ENCODE measurements at places on chromosomes 7 and 10. TPM values are rescaled to one million over a fixed set of nuclear protein-coding genes. Genes with fewer than 3 reads are reported as not detected.

GPR141 gene
- 1.3 TPM for total RNA-seq

LEP gene
- not detected for total RNA-seq

CYP3A5 gene
- total RNA-seq: 200 TPM

PNLIPRP3 gene
- total RNA-seq: not detected

C7orf57 gene
- total RNA-seq: not detected

LIPM gene
- total RNA-seq: not detected

SFXN3 gene
- total RNA-seq: 39.8 TPM

VIPR2 gene
- total RNA-seq: 1.2 TPM

PTEN gene
- total RNA-seq: 62.9 TPM

HOXA2 gene
- 1.2 TPM for total RNA-seq

ACADSB gene
- total RNA-seq: 10.5 TPM

CALHM1 gene
- total RNA-seq: not detected

RARRES2 gene
- total RNA-seq: 33.5 TPM

RET gene
- not detected for total RNA-seq

OAT gene
- 243 TPM for total RNA-seq

CYTH3 gene
- 13.3 TPM for total RNA-seq

CHAT gene
- 8.7 TPM for total RNA-seq

CHPF2 gene
- 29.6 TPM for total RNA-seq

ADIRF gene
- total RNA-seq: 28.6 TPM

CDC14C gene
- total RNA-seq: not detected

UNC5B gene
- 5.5 TPM for total RNA-seq

TMEM209 gene
- total RNA-seq: 13.2 TPM

TSPAN13 gene
- total RNA-seq: 63.0 TPM

DNMBP gene
- 44.6 TPM for total RNA-seq

IRF5 gene
- 5.8 TPM for total RNA-seq

CTBP2 gene
- 80.5 TPM for total RNA-seq

TMEM270 gene
- total RNA-seq: not detected

TET1 gene
- total RNA-seq: 1.2 TPM

PLAC9 gene
- total RNA-seq: 37.4 TPM

PRRT4 gene
- total RNA-seq: not detected

RSPH10B2 gene
- not detected for total RNA-seq

ZNF727 gene
- not detected for total RNA-seq

ESYT2 gene
- 117 TPM for total RNA-seq

GGCT gene
- total RNA-seq: 18.3 TPM

COBL gene
- 18.7 TPM for total RNA-seq

EMX2 gene
- total RNA-seq: not detected

ARL3 gene
- total RNA-seq: 0.58 TPM

CACNB2 gene
- 11.7 TPM for total RNA-seq

DOCK4 gene
- total RNA-seq: 54.9 TPM

CYP3A7 gene
- not detected for total RNA-seq

CCDC3 gene
- 1.8 TPM for total RNA-seq

LRGUK gene
- total RNA-seq: 4.1 TPM

CRYGN gene
- not detected for total RNA-seq

CCDC146 gene
- total RNA-seq: 193 TPM

CACNA2D1 gene
- total RNA-seq: 29.0 TPM

SORCS3 gene
- 2.6 TPM for total RNA-seq

AGR2 gene
- 32.1 TPM for total RNA-seq
